Smooth muscle cell of the brain vasculature (primary cell): ENCODE measurements at places on chromosomes 6 and 20.
A peak's percentile ranks its signal among the peaks of the same experiment; 100 is the strongest.

DNA sequence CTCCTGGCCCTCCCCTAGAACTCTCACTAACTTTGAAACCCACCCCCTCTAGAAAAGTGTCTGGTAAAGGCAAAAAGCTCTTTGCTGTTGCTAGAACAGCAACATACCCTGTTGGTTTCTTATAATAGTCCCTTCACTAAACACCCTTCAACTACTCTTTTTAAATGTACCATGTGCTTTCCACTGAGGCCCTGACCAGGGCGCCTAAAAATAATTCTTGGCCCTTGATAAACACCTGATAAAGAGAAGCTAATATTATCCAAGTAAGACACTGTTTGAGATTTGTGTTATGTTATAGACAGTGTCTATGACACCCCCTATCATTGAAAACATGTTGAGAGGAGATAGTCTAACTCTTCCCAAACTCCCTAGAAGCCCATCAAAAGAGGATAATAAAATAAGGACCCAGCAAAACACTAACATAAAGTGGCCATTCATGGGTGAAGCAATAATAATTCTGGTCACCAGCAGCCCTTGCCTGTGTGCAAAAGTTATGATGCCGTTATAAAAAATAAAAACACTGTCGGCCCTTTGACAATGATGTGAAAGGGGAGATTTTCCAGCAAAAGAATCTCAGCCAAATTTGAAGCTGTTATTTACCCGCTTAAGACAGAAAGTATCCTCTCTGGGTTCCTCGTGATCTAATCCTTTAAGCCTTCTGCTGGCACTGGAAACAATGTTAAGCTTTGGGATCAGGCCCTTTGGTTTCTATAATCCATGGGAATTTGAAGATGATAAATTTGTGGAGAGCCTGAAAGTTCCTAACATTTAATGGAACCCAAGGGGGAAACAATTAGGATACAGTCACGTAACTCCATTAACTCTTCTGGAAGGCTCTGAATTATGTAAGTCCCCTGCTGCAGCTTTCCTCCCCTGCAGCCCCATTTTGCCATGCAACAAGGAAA is 122.6 kb upstream of the PLCB4 start:
- no peak for DNase-seq

GRCh38 chr6:21625642-21626041 is 32.1 kb downstream of the SOX4 start:
- no peak for DNase-seq

DNA sequence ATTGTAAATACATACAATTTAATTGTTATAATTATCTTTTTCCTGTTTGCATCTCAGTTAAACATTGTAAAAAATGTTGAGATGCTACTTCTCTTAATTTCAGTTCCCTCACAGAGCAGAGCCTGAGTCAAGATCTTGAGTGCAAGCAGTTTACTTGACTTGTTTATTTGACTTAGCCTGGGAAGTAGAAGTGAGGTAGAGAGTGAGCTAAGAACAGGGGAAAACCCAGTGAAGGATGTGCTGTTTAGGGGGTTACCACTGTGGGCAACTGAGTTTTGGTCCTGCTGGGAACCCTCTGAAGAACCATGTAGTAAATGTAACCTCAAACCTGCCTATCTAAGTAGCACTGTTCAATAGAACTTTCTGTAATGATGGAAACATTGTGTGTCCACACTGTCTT is 495.2 kb upstream of the FLRT3 start:
- DNase-seq: no peak

GRCh38 chr6:95574811-95575210 is 2.5 kb upstream of the MANEA start:
- no peak for DNase-seq

DNA sequence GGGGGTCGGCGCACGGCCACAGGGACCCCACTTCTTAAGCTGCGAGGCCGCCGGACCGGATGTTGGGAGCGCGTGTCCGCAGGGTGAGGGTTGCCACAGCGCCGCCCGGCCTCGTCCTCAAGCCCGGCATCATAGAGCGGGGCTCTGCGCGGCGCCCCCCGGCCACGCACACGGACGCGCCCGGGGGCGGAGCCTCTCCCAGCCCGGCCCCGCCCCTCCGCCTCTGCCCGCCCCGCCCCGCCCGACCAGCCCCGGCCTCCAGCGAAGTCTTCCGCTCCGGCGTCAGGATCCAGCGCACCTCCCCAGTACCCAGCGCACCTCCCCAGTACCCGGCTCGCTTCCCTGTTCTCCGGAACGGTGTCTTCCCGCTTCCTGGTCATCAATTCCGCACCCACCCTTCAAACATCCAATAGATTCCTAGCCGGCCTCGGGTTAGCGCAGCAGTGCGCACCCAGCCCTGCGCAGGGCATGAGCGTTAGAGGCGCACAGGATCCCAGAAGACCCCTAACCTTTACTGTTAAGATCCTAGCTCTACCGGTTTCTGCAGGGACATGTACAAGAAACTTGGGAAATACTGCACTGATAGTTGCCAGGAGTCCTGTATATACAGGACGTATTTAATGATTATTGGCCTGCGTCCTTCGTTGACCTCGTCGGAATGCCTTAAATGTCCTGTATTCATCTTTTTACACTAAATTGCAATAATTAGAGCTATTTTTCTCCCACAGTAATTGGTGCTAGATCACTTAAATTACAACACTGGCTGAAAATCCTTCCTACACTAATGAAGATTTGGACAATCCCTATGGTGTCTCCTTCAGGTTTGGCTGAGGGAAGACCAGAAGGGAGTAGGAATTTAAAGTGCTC is 535 bp upstream of the DNAAF9 start:
- peak; percentile 23 for DNase-seq

DNA sequence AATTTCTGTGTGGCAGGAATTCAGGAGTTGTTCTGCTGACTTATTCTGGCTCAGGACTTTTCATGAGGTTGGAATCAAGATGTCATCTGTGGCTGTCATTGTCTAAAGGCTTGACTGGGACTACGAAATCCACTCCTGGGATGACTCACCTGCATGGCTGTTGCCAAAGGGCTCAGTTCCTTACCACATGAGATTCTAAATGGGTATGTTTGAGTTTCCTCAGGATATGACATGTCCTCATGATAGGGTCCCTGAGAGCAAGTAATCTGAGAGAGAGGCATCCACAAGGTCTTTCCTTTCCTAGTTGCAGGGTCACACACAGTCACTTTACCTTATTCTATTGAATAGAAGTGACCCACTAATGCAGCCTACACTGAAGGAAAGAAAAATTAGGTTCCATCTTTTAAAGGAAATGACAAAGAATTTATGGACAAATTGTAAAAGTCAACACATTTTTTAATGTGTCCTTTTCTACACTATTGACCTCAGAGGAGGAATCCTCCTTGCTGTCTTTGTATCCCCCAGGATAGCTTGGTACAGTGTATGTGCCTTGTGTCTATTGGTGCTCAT is 1025.0 kb upstream of the GJE1 start:
- DNase-seq: no peak

GRCh38 chr20:20173254-20173653 is 120.9 kb downstream of the CFAP61 start:
- no peak for DNase-seq

GRCh38 chr6:81589465-81590313 is 162.8 kb downstream of the TENT5A start:
- DNase-seq: no peak

GRCh38 chr6:33521489-33522091 is 58.5 kb downstream of the BAK1 start:
- no peak for DNase-seq

GRCh38 chr6:72216222-72217068 is 330.1 kb downstream of the RIMS1 start:
- DNase-seq: no peak

DNA sequence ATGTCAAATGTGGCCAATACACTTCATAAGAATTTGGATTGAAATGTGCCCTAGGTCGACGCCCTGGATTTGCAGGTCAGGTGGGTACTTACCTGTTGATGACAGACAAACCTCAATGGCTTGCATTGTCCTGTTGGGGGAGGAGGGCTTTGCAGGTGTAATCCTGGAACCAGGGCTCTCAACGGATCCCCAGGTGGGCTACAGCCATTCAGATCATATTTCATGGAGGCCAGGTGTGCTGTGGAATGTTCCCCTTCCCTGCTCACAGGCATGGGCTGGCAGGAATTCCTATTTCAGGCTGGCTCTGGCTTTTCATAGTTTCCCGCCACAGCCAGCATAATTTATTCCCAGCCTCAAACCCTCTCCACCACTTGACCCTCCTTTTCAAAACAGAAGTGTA is 254.7 kb downstream of the SMOC2 start:
- no peak for DNase-seq
